ENCODE measurements at places on chromosomes 1 and 21. TPM values are rescaled to one million over a fixed set of nuclear protein-coding genes. Genes with fewer than 3 reads are reported as not detected.
A peak's percentile ranks its signal among the peaks of the same experiment; 100 is the strongest.

- peak overlapping the region; percentile 57 for H3K27ac ChIP-seq
- peak; percentile 88 for DNase-seq
- H3K4me1 ChIP-seq, result peaks cover 56% of the 10 kb centered on the region
- no peaks in the 10 kb centered on the region for H3K27me3 ChIP-seq
- peaks cover 5% of the 10 kb centered on the region for H3K36me3 ChIP-seq
Measured at GRCh38 chr1:227762231-227762911, 27.1 kb downstream of the SNAP47 start.

DNA sequence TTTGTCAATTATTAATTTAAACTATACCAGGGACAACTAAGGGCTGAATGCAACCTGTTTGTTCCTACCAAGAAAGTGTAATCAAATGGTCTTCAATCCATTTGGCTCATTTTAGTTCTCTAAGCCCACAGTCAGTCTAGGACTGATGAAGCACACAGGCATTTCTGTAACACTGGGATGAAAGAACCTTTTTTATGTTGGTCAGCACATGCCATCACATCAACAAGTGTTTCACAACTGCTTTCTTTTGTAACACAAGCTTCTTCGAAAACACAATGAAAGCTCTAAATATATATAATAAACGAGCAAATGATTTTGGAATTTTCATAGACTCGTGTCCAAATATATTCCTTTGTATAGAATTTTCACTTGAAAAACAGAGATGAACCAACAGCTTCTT is 28.8 kb downstream of the HEATR1 start:
- H3K27ac ChIP-seq, result no peak overlapping the region
- H3K36me3 ChIP-seq, result peaks cover 63% of the 10 kb centered on the region
- H3K4me1 ChIP-seq, result no peaks in the 10 kb centered on the region
- no peaks in the 10 kb centered on the region for H3K27me3 ChIP-seq
- no peak overlapping the region for H3K4me3 ChIP-seq

GRCh38 chr1:56833088-56833487 is 13.9 kb upstream of the FYB2 start:
- H3K4me3 ChIP-seq, result no peak overlapping the region
- no peaks in the 10 kb centered on the region for H3K36me3 ChIP-seq
- H3K4me1 ChIP-seq, result no peaks in the 10 kb centered on the region
- no peaks in the 10 kb centered on the region for H3K27me3 ChIP-seq
- no peak overlapping the region for H3K27ac ChIP-seq

GRCh38 chr21:45387506-45387905 is 17.5 kb upstream of the COL18A1 start:
- DNase-seq, result no peak
- H3K27ac ChIP-seq, result no peak overlapping the region
- no peaks in the 10 kb centered on the region for H3K36me3 ChIP-seq
- no peak overlapping the region for H3K4me3 ChIP-seq
- no peaks in the 10 kb centered on the region for H3K27me3 ChIP-seq

GRCh38 chr1:119908661-119909060 is 12.3 kb upstream of the ADAM30 start:
- no peaks in the 10 kb centered on the region for H3K4me1 ChIP-seq
- no peak for DNase-seq
- H3K27me3 ChIP-seq, result no peaks in the 10 kb centered on the region
- no peak overlapping the region for H3K4me3 ChIP-seq
- H3K36me3 ChIP-seq, result no peaks in the 10 kb centered on the region
- no peak overlapping the region for H3K27ac ChIP-seq

- H3K4me3 ChIP-seq, result no peak overlapping the region
- no peak overlapping the region for H3K27ac ChIP-seq
- DNase-seq, result no peak
- no peaks in the 10 kb centered on the region for H3K27me3 ChIP-seq
Measured at GRCh38 chr1:225259542-225259941, 168.3 kb downstream of the LBR start.

DNA sequence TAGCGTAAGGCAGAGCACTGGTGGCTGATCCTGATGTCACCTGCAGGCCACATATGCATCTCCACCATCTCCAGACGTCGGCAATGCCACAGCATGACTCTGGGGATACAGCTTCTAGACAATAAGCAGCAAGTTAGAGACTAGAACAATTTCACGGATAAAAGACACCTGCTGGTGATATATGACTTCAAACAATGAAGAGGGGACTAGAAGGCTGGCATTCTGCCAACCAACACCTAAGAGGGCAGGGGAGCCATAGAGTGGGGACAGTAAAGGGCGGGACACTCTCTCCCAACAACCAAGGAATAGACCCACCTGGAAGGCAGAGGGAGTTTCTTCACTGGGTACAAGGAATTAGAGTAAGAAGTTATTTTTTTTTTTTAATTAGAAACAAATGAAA is 126.7 kb downstream of the SIM2 start:
- no peaks in the 10 kb centered on the region for H3K27me3 ChIP-seq
- no peak overlapping the region for H3K27ac ChIP-seq
- H3K4me1 ChIP-seq, result no peaks in the 10 kb centered on the region
- H3K36me3 ChIP-seq, result no peaks in the 10 kb centered on the region

DNA sequence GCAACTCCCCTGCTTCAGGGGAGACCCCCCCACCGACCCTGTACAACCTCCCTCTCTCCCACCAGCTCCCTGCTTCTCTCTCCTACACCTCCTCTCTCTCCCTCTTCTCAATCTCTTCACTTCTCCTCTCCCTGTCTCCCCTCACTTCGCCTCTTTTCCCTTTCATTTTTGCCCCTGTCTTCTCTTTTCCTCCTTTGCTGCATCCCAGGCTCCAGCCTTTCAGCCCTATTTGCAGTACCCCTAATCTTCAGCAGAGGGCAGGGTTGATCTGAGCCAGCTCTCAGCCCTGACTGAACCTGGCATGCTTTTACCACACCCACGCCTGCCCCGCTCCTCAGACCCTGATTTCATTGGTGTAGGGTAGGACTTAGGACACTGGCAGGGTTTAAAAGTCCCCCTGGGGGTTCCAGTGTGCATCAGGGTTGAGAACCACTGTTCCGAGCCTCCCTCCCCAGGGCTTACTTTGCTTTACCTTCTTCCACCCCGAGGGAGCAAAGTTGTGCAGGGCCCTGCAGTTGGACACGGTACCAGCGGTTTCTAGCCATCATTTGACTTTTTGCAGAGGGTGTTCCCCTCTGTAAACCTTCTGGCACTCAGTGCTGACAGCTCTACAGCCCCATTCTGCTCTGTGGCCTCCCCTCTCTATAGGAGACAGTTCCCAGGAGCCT is 67.3 kb upstream of the CNTN2 start:
- no peak overlapping the region for H3K4me3 ChIP-seq
- H3K27me3 ChIP-seq, result no peaks in the 10 kb centered on the region
- H3K36me3 ChIP-seq, result no peaks in the 10 kb centered on the region
- DNase-seq, result peak; percentile 60
- no peak overlapping the region for H3K27ac ChIP-seq

DNA sequence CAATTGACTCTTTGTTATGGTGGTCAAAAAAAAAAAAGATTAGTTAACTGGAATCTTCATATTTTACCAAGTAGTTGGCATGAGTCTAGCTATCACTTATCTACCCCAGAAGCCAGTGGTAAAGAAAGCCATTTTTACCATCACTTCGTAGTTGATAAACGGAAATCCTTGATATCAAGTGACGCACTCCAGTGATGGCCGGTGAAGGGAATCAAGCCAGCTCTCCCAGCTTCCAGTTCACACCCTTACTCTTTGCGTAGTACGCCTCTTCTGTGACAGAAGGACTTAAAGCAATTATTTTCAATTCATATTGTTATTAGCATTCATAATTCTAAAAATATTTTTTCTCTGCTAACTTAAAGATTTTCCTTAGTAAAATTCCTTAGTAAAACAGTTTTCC is 447.9 kb downstream of the GPATCH2 start:
- H3K36me3 ChIP-seq, result no peaks in the 10 kb centered on the region
- no peaks in the 10 kb centered on the region for H3K4me1 ChIP-seq
- no peaks in the 10 kb centered on the region for H3K27me3 ChIP-seq
- H3K27ac ChIP-seq, result no peak overlapping the region
- H3K4me3 ChIP-seq, result no peak overlapping the region

- DNase-seq, result no peak
- no peak overlapping the region for H3K4me3 ChIP-seq
- H3K27ac ChIP-seq, result no peak overlapping the region
- no peaks in the 10 kb centered on the region for H3K27me3 ChIP-seq
- no peaks in the 10 kb centered on the region for H3K4me1 ChIP-seq
- no peaks in the 10 kb centered on the region for H3K36me3 ChIP-seq
Measured at GRCh38 chr1:66413136-66413837, 120.7 kb upstream of the SGIP1 start.

GRCh38 chr1:88357729-88358128 is 326.3 kb upstream of the PKN2 start:
- DNase-seq, result no peak
- H3K4me1 ChIP-seq, result no peaks in the 10 kb centered on the region
- no peak overlapping the region for H3K4me3 ChIP-seq
- H3K27me3 ChIP-seq, result no peaks in the 10 kb centered on the region

DNA sequence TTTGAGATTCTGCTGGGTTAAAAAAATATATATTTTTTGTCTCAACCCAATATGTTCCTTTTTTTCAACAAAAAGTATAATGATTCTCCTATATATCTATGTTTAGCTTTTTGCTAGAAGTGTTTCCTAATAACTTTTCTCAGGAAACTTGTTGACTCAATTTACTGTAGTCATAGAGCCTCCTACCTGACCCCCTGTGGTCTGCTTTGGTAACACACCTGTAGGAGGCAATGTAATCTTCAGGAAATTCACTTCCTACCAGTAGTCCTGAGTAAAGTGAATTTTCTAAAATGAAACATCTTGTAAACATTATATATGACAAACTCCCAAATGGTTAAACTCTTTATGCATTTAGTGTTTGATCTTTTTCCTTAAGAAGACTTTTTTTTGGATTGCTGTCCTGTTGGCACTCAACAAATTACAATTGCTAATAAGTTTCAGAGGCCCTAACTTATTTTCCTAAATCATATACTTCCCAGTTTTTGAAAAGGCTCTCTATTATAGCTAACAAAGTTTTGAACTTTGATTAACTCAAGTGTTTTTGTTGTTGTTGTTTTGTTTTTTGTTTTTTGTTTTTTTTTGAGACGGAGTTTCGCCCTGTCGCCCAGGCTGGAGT is 118.3 kb downstream of the OLFML2B start:
- no peaks in the 10 kb centered on the region for H3K36me3 ChIP-seq
- no peak overlapping the region for H3K27ac ChIP-seq
- H3K27me3 ChIP-seq, result no peaks in the 10 kb centered on the region
- peak; percentile 11 for DNase-seq
- no peaks in the 10 kb centered on the region for H3K4me1 ChIP-seq
- H3K4me3 ChIP-seq, result no peak overlapping the region

GRCh38 chr1:225534135-225534534 is 106.3 kb upstream of the LBR start:
- H3K4me1 ChIP-seq, result no peaks in the 10 kb centered on the region
- H3K36me3 ChIP-seq, result no peaks in the 10 kb centered on the region
- no peak overlapping the region for H3K27ac ChIP-seq
- DNase-seq, result no peak

DNA sequence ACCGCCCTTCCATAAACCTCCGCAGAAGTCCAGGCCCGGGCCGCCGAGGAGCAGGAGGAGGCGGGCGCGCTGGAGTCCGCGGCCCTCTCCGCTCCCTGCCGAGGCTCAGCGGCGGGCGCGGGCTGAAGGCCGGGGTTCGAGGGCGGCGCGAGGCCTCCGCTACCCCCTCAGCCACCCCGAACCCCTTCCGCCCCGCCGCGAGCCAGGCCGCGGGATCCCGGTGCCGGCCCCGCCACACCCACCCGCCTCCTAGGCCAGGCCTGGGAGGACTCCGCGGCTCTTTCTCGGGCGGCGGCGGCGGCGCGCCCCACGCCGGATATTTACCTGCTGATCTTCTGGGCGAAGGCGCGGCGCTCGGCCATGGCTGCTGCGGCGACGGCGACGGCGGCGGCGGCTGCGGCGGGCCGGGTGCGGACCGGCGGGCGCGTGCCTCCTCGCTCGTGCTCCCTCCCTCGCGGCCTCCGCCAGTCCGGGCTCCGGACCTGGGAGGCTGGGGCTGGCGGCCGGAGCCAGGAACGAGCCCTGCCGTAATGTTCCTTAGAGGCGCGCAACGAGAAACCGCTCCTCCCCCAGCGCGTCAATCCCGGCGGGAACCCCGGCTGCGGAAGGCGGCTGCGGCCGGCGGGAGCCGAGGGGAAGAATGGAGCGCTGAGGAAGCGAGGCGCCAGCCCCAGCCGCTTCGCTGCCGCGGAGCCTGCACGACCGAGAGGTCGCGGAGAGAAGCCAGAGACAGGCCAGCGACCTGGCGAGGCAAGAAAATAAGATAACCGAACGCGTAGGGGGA is at the start of gene DOCK7:
TSS of gene DOCK7 (minus strand) at position 484 of the 784 bp plus-strand sequence. CDS start at position 362, 122 bp downstream.
- peak; percentile 28 for DNase-seq
- H3K36me3 ChIP-seq, result no peaks in the 10 kb centered on the region
- peak within 1 kb of the TSS; percentile 84 for H3K4me3 ChIP-seq
- no peaks in the 10 kb centered on the region for H3K27me3 ChIP-seq

GRCh38 chr1:245571815-245572294 is 417.1 kb downstream of the KIF26B start:
- H3K4me3 ChIP-seq, result no peak overlapping the region
- H3K27me3 ChIP-seq, result no peaks in the 10 kb centered on the region
- H3K27ac ChIP-seq, result no peak overlapping the region

DNA sequence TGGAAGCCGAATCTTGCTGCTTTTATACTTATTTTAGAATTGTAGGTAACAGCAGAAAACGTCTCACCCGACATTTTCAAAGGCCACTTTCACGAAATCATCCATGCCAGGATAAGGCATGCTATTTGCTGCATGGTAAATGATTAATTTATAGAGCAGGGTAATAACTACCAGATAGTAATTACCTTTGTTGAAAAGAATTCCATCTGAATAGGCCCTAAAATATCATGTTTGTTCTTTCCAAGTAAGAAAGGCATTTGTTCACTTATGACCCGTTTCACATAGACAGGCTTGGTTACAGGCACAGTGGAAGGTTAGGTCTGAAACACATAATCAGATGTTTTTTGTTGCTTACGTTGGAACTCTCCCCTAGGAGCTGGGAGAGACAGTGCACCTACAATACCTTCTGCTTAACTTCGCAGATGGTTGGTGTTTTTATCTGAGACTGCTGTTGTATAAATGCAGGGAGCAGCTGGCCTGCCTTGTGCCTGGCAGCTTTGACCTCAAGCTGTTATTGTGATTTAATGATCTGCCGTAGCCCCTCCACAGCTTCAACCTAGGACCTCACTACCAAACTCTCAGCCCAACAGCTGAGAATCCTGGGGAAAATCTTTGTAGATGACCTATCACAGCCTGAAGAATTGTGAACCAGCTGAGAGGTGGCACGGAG is 1.6 kb downstream of the SLC44A3 start:
- H3K4me1 ChIP-seq, result no peaks in the 10 kb centered on the region
- H3K27me3 ChIP-seq, result peaks cover 3% of the 10 kb centered on the region
- no peak overlapping the region for H3K27ac ChIP-seq

- no peak overlapping the region for H3K4me3 ChIP-seq
- H3K27me3 ChIP-seq, result no peaks in the 10 kb centered on the region
- H3K36me3 ChIP-seq, result no peaks in the 10 kb centered on the region
- H3K27ac ChIP-seq, result no peak overlapping the region
Measured at GRCh38 chr1:7678491-7679158, 92.5 kb upstream of the VAMP3 start.

Gene UTS2
- not detected for polyA plus RNA-seq

Gene TAGLN2
- 662 TPM for polyA plus RNA-seq

Gene PIGR
- polyA plus RNA-seq, result not detected

Gene KIF2C
- 0.52 TPM for polyA plus RNA-seq

Gene SNAPIN
- polyA plus RNA-seq, result 84.5 TPM

Gene RHD
- 0.28 TPM for polyA plus RNA-seq

Gene KCNJ9
- 0.06 TPM for polyA plus RNA-seq
